NCI-H1092 (cell line): ENCODE measurements at places on chromosomes 7 and 10.

DNA sequence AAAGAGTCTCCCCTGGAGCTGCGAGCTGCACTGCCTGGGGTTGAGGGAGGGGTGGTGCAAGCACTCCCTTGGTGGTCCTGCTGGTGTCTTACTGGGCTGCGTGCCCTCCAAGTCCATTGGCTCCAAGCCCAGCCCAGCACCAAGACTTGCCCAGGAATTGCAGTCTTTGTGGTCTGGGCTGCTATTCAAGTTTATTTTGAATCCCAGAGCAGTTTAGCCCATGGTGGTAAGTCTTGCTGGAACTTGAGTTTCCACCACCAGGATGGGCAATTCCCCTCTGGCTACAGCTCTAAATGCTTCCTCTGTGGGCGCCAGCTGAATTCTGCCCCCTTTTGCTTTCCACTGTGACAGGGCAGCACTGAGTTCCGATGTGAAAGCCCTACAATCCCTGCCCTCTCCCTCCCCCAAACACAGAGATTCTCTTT is 25.1 kb downstream of the GALNT11 start:
- no peak for DNase-seq

DNA sequence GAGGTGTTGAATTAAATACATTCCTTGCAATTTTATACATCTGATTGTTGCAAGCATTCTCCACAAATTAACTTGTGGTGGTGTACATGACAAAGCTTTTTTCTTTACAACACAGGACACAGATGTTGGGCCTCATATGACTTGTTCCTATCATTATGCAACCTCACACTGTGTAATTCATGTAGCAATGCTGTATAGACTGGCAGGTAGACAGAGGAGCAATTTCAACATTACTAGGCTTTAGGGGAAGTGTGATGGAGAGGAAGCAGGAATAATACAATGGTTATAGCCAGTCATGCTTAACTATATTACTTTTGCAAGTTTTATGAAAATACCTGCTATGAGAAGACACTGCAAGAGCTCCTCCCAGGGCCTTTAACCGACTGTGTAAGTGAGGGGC is 832.1 kb downstream of the CNTNAP2 start:
- DNase-seq, result no peak

DNA sequence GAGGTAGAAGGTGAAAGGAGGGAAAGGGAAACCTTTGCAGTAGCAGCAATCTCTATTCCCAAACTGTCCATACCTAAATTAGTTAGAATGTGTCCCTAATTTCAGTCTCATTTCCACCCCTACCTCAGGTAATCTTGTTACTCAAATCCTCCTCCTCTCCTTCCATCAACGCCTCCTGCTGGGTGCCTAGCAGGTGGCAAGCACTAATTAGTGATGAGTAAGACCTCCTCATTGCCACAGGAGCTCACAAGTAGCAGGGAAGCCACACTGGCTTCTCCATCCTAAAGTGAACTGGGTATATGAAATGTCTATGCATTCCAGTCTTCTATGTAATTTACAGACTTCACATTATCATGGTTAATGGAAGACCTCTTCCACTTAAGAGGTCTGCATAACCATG is 25.7 kb upstream of the FAM133B start:
- no peak for DNase-seq

GRCh38 chr7:104784686-104785085 is 229.3 kb upstream of the KMT2E start:
- no peak for DNase-seq

DNA sequence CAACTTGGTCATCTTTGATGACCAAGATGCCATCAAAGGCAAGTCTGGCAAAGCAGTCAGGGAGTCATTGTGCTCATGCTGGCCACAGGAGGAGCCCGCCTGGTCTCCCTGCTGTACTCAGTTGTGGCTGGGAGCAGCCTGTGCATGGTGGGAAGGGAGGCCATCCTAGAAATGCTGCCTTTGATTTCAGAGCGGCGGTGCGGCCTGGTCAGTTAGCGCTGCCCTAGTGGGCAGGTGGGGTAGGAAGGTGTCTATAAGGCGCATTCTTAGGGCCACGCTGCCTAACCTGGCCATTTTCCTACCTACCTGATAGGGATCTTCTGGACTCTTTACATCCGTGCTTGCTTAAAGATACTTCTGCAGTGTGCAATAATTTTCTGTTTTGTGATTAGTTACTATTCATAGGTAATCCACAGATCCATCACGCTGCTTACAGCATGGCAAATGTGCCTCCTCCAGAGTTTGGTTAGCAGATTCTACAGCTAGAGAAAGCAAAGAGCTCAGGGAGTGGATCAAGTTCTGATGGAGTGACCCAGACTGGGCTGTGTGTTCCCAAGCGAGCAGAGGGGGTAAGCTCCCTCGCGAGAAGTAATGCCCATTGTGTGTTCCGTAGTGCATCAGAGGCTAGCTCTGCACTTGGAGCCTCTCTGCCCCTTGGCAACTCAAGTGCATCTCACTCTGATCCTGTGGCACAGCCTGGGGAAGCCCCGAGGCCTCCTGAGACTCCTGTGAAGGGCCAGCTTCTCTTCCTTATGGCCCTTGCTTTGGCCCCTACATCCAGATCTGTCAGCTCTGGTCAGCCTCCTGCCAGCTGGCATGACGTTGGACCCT is 970.1 kb upstream of the ZNF722 start:
- no peak for DNase-seq

- DNase-seq, result no peak
Observed at GRCh38 chr7:16504019-16504418, 22.6 kb upstream of the LRRC72 start.

DNA sequence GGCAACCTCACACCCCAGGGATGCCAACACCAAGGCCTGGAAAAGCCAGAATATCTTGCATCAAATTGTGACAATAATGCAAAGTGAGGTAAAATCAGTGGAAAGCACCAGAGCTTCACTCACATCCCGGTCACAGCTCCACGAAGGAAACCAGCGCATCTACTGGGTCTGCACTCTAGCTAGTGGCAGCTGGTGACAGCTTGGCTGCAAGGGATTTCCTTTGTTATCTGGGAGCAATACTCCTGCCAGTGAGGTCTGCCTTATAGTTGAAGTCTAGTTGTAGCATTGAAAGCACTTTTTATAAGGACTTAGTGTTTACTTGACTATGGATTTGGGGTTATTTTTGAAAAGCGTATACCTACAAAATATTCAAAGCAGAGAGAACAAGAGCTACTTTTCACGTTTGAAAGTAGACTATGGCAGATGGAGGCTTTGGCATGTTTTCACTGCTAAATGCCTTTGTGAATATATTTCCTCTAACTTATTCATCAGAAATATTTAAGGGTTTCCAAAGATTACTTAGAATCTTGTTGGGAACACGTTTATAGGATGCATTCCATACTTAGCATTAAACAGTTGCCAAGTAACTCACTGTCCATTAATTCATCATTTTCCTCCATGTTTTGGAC is 26.1 kb downstream of the WDFY4 start:
- DNase-seq, result no peak

DNA sequence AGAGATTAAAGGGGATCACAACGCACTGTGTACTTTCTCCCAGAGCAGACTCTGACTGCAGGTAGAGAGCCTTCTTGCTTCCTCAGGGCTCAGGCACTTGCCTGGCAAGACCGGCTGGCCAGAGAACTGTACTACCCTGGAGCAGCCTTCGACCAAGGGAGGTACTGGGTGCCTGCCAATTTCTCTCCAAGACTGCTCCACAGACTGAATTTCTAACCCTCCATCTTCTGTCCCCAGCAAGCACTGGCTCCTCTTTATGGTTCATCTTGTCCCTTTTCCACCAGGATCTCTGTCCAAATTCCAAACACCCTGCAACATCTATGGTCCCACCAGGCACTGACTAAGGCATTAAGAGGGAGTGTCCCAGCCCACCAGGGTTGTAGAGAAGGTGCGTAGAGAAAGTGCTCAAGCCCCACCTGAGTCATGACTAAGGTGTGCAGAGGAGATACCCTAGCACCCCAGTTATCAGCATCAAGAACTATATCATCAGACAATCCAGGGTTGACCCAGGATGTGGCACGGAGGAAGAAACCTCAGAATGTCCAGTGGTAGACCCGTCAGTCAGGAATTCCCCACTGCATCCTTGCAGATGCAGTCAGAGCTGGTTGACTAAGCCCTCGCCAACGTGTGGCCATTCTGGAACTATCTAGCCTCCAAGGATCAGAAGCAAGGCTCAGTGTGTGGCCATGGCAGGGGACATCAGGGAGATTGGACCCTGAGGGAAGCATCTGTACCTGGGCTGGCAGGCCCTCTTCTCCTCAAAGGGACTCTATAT is 60.9 kb upstream of the CAMK2B start:
- no peak for DNase-seq

GRCh38 chr10:120559800-120560199 is 102.8 kb downstream of the PLPP4 start:
- no peak for DNase-seq

DNA sequence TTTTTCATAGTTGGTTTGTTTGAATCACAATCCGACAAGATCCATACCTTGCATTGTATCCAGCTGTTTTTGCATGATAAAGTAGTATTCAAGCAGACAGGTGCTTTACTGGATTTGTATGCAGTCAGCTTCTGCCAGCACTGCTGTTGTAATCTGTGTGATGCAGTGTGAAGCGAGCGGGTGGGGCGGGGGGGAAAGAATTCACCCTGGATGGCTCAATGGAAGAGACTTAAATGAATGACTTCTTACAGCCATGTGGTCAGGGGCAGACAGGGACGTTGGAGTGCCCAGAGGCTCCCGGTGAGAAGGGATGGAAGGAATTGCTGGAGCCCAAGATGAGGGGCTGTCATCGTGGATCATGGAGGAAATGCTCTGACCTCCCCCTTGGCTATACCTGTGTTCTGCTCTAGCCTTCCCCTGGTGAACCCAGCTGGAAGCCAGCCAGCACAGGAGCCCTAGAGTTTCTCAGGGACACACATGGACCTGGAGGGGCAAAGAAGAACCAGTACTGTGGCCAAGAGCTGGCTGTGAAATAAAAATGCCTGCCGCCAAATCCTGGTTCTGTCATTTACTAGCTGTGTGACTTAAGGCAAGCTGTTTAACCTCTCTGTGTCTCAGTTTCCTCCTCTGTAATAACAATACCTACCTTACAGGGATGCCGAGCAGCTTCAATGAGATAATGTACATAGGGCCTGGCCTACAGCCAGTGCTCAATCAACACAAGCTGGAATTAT is 14.1 kb downstream of the NFE2L3 start:
- no peak for DNase-seq

DNA sequence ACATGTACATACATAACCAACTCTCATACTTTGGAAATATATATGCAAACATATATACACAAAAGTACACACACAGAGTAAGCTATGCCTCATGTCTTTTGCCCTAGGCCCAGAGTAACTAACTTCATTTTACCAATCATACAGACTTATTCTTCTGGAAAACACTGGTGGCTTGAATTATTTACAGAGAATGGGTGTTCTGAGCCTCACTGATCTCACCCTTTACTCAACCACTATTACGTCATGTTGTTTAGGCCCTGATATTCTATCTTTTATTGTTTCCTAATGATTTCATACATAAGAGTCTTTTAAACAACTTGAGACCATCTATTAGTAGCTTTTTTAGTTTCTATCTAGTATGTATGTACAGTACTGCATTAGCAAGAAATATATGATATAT is 43.0 kb downstream of the ANK3 start:
- DNase-seq, result no peak

DNA sequence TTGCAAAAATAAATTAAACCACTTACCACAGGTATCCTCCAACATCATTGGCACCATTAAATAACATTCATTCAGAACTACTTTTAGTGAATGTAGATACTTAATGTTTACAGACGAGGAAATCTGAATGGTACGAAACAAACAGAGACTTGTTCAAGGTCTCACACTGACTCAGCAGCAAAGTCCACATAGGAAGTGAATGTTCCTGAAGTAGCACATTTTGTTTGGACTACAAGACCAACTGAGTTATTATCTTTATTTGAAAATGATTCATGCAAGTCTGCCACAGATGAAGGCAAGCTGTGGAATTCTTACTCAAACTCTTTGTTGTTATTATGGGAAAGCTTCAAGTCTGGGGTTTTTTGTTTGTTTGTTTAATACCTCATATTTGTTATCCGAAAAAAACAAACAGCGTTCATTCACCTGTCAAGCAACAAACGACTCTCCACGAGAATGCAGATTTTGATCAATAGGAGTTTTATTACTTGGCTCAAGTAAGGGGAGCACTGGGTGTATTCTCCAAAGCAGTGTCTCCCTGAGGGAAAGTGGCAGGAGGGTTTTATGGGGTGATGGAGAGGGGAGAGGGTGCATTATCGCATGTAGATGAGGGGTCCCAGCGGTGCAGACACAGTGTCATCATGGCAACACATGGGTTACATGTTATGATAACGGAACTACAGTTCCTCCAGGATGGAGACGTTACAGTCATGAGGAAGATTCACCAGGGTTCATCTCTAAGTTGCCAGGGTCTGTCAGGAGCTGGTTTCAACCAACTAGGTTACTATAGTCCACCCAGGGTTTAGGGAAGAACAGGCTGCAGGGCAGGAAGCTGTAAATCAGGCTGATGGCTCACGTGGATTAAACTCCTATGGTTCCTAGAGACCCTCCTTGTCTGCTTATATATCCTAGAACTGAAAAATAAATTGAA is 147.7 kb upstream of the AKR1E2 start:
- no peak for DNase-seq

GRCh38 chr10:474946-475345 is 214.5 kb downstream of the DIP2C start:
- DNase-seq, result no peak

GRCh38 chr7:77940647-77941046 is 142.1 kb downstream of the PHTF2 start:
- DNase-seq, result peak; percentile 8

- DNase-seq, result no peak
Observed at GRCh38 chr10:4070184-4070583, 285.2 kb upstream of the KLF6 start.

- no peak for DNase-seq
Observed at GRCh38 chr10:51384971-51385370, 310.7 kb downstream of the PRKG1 start.

DNA sequence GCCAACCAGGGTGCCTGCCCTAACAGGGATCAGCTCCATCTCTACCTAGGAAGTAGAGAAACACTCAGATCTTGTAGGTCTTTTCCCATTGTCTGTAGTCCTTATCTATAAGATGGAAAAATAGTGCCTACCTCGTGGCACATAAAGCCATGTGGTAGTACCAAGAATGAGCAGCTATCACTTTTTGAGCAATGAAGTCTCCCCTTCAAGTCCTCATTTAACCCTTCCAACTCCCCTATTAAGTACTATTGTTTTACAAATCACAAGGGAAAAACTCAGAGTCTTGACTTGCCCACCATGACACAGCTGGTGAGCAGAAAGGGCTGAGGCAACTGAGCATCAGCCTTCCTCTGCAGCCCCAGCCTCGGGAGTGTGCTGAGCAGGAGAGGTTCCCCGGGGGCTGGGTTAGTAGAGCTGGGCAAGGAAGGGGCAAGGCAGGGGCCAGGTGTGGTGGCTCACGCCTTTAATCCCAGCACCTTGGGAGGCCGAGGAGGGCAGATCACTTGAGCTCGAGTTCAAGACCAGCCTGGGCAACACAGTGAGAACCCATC is 3.3 kb downstream of the FRAT2 start:
- DNase-seq, result no peak

- DNase-seq, result no peak
Observed at GRCh38 chr10:93026072-93026471, 34.5 kb upstream of the CYP26C1 start.

- DNase-seq, result no peak
Observed at GRCh38 chr10:110679486-110680272, 35.5 kb downstream of the RBM20 start.

GRCh38 chr7:132783824-132784223 is 207.6 kb upstream of the PLXNA4 start:
- DNase-seq, result peak; percentile 21
